Activated CD4-positive, alpha-beta T cell treated with anti-CD3 and anti-CD28 coated beads, Interleukin-2, amount 10 ng/mL, durations not matched to agents 24 days and 14 days (primary cell): ENCODE measurements at places on chromosomes 16 and 17.

- no peak for DNase-seq
These were observed 263.4 kb downstream of the BCAS3 start for GRCh38 chr17:60941028-60941427.

- DNase-seq: peak; percentile 92
These were observed 13.1 kb downstream of the LYRM9 start for GRCh38 chr17:27879987-27880608.

GRCh38 chr16:73427164-73427563, 379.2 kb upstream of the ZFHX3 start:
- no peak for DNase-seq

DNA sequence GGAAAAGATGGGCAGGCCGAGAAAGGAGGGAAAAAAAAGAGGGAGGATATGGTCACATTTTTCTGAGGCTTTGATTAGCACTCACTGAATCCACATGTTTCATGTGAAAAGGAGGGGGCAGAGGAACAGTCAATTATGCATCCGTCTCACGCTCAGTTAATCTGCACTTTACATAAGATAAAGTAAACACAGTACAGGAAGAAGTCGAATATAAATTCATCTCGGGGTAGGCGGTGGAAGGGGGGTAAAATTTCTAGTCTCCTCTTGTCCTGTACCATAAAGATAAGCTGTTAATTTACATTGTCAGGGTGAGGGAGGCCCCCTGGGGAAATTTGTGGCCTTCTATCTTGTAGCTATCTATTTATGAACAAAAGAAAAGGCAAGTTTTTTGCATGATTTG, 73.1 kb upstream of the CES5A start:
- DNase-seq: no peak

- DNase-seq: no peak
These were observed 266.9 kb downstream of the TOX3 start for GRCh38 chr16:52280086-52280485.

DNA sequence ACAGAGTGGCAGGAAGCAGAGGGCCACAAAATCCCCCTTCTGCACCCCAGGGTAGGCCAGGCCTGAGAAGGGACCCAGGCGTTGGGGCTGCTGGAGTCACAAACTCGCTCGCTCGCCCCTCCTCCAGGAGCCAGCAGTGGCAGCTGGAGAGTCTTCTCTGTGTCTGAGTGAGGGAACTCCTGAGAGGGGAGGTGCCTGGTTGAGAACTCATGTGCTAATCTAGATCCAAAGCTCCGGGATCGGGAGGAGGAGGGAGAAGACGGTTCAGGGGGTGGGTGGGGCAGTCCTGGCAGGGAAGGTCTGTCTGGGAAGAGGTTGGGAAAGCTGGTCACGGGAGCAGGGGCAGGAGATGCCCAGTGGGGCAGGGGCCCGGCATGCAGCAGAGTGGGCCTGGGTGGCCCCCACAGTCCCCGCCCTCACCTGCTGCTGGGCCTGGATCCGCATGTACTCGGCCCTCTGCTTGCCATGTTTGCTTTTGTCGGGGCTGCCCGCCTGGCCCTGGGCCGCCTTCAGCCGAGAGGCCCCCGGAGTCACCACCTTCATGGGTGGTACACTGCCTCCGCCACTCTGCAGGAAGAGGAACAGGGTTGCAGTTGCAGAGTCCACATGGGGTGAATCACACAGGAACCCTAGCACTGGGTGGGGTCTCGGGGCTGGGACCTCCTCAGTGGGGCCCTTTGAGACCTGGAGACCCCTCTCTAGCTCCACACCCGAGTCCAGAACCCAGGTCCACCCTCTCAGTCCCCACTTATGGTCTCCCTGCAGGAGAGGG, 62.2 kb downstream of the SRCIN1 start:
- DNase-seq: no peak

DNA sequence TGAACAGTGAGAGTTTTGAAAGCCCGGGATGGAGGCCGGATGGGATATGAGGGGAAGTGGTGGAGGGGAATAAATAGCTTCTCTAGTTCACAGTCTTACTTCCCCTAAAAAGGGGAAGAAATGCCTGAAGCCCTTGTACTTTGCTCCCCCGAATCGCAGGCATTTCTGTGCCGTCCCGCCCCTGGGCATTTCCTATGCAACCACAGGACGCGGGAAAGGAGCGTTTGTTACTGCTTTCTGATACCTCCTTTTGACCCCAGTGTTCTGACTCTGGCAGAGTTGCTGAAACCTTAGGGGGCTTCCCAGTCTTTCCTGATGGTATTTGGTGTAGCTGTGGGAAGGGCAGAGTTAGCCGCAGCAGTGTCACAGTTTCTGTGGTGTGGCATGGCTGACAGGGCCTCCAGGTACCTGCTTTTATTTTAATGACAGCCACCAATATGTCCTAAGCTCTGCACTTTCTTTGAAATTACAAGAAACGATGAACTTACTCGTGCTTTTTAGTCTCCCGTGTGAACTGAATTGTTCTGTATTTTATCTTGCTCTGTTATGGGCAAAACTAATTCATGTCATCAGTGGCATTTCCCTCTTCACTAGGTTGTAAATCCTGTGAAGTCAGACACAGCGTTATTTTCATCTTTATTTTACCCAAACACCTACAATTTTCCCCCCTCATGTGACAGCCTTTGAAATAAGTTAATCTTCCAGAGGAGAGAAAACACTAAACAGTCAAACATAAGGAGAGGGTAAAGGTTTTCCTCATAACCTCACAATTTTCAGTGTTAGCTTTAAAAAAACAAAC, 27.1 kb downstream of the USP10 start:
- no peak for DNase-seq

- no peak for DNase-seq
These were observed 5.7 kb upstream of the SPHK1 start for GRCh38 chr17:76378548-76379274.

- DNase-seq: no peak
These were observed 41.5 kb downstream of the MYH10 start for GRCh38 chr17:8588877-8589554.

GRCh38 chr16:11610121-11610505, 23.4 kb upstream of the LITAF start:
- DNase-seq: no peak

DNA sequence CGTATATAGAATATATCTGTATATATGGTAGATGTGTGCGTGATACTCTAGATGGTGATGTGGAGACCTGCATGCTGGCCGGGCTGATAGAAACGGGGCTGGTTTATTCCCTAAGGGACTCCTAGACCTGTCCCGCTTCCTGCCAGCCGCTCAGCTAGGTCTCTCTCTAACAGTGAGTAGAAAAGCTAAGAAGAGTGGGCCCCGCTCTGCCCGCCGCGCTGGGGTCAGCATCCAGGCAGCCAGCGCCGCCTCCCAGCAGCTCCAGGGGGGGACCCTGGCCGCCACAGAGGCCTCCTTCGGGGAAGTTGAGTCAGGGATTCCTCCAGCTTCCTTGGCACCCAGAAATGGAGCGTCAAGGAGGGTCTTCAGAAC, 9.4 kb downstream of the CYGB start:
- no peak for DNase-seq

- no peak for DNase-seq
These were observed 27.0 kb downstream of the CCR7 start for GRCh38 chr17:40538019-40538935.

- no peak for DNase-seq
These were observed 210.1 kb upstream of the HS3ST4 start for GRCh38 chr16:25481636-25482035.

DNA sequence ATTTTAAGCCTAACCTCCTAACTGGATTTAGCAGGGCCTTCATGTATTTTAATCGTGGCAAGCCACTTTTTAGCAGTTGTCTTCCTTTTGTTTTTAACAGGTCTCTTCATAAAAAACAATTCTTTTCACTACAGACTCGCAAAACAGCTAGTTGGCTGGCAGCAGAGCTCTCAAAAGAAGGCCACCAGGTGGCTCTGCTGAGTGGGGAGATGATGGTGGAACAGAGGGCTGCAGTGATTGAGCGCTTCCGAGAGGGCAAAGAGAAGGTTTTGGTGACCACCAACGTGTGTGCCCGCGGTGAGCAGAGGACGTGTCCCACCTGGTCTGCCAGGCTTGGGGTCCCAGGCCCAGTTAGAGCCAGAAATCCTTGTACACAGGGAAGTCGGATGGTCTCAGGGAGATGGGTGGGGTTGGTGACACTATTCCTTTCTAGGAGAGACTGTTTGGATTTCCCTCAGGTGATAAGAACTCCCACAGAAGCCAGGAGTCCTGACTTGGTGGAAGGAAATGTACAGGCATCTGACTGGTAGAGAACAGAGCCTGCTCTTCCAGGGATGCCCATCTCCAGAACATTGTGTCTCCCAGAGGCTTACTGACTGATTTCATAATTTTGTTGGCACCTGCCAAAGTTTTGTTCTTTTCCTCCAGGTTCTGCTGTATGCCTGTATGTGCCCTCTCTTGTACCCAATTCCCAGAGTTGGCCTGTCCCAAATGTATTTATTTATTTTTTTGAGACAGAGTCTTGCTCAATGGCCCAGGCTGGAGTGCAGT, 14.9 kb upstream of the DDX19A start:
- peak; percentile 65 for DNase-seq

DNA sequence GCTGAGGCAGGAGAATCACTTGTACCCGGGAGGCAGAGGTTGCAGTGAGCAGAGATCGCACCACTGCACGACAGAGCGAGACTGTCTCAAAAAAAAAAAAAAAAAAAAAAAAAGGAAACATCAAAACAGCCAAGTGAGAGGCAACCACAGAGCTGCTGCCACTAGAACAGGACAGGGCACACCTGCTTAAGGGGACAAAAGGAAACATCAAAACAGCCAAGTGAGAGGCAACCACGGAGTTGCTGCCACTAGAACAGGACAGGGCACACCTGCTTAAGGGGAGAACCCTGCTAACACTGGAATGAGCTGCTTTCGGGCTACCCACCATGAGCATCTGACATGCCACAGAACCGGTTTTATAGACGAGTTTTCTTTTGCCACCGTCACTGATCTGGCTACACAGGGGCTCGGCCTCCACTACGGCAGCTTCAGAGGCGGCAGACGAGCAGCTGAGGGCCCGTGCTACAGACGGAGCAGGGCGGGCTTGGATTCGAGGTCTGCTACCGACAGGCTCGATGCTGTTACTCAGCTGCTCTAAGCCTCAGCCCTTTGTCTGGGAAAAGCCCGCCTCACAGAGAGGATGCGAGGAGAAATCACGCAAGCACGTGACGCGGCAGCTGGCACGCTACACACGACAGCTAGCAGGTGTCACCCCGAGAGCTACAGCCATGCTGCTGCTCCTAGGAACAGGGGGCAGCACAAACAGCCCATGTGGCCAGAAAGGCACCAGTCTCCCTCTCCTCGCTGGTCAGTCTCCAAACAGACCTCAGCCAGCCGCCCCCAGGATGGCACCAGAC, 2.0 kb downstream of the P4HB start:
- DNase-seq: no peak

GRCh38 chr17:47222047-47222446, 12.9 kb downstream of the MYL4 start:
- DNase-seq: no peak

- no peak for DNase-seq
These were observed 248.8 kb upstream of the TBX2 start for GRCh38 chr17:61150686-61151299.

DNA sequence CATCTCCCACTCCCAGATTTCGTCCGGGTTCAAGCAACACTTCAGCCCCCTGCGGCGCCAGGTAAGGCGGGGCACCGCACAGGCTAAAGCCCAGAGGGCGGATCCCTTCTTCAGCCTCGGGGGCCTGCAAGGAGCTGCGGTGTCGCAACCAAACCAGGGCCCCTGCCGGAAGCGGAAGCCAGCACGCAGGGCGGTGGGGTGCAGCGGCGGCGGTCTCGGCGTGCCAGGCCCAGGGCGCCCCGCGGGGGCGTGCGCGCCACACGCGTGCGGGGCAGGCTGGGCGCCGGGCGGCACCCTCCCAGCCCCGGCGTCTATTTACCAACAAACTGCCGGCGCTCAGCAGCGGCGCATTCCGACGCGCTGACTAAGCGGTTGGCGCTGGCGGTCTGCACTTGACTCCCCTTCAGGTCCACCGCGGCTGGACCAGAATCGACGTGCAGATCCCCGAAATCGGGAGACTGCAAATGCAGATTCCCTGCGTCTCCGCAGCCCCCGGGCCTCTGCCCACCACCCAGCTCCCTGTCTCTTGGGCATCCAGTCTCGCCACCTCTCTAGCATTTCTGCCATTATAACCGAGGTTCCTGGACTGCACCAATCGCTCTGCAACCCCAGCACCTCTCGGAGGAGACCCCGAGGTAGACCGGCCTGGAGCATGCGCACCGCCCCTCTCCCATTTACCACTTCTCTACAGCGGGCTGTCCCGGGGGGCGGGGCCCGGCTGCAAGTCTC, 421 bp upstream of the DLX4 start:
- DNase-seq: peak; percentile 89
